HS-5 (cell line): ENCODE measurements at places on chromosomes 4 and X.
A peak's percentile ranks its signal among the peaks of the same experiment; 100 is the strongest.

- DNase-seq: no peak
Measured at GRCh38 chr4:142016031-142016430, 379.6 kb downstream of the IL15 start.

DNA sequence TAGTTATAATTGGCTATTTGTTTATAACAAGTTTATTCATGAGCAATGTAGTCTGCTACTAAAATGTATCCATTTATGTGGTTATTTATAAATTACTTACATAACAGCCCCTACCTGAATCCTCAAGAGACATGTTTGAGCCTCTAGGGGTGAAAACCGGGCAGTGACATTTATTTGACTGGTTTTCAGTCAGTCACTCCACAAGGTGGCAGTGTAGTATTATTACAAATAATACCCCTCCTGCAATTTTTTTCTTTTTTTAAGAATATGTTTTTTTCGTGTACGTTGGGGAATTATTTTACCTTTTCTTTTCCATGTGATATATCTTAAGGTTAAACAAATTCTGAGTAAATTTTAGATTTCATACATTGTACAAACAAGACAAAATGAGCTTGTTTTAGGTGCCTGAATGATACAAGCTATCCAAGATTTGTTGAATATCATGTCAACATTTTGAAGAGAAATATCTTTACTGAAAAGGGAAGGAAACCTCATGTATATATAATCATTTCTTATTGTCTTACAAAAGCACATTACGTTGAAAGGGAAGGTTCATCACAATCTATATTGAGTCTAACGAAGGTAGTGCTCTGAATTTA, 598.7 kb upstream of the TECRL start:
- peak; percentile 19 for DNase-seq

- peak; percentile 71 for DNase-seq
Measured at GRCh38 chr4:141802333-141802732, 165.9 kb downstream of the IL15 start.

DNA sequence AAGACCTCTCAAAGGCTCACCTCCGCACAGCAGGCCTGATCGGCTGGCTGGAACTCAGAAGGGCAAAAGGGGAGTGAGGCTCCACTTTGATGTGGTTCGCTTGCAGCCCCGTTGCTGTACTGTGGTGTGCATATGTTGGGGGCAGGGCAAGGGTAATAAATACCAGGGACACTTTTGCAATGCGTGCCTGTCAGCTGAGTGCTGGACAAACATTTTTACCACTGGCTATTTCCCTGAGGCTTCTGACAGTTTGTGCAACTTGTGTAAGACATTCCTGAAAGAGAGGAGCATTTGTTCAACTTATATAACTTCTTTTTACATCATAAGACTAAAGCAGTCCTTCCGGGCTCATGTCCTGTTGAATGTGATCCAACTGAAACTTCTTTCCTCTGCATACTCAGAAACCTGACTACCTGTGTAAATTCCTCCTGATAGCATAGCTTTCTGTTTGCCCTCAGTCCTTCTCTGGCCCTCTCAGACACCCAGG, 82.3 kb downstream of the SPRY1 start:
- no peak for DNase-seq

DNA sequence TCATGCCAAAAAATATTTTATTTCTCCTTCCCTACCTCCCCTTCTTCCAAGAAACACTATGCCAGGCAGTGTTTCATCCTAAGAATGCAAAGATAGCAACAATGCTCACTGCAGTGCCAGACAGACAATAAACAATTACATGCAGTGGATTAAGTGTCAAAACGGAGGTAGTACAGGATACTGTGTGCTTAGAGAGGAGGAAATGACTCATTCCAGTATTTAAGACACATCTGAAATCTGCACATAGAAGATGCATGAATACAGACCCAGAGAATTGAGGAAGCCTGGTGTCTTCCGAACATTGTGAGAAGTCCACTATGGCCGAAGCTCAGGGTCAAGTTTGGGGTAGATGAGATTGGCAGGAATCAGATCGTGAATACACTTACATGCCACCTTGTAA, 326.4 kb downstream of the PPP3CA start:
- peak; percentile 37 for DNase-seq

DNA sequence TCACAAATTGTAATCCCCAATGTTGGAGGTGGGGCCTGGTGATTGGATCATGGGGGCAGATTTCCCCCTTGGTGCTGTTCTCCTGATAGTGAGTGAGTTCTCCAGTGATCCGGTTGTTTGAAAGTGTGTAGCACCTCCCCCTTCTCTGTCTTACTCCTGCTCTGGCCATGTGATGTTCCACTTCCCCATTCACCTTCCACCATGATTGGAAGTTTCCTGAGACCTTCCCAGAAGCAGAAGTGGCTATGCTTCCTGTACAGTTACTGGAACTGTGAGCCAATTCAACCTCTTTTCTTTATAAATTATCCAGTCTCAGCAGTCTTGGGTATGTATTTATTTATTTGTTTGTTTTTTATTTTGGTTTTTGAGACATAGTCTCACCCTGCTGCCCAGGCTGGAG, 143.2 kb downstream of the CPE start:
- DNase-seq: no peak

GRCh38 chr4:113157086-113157857, 107.8 kb downstream of the ANK2 start:
- no peak for DNase-seq

DNA sequence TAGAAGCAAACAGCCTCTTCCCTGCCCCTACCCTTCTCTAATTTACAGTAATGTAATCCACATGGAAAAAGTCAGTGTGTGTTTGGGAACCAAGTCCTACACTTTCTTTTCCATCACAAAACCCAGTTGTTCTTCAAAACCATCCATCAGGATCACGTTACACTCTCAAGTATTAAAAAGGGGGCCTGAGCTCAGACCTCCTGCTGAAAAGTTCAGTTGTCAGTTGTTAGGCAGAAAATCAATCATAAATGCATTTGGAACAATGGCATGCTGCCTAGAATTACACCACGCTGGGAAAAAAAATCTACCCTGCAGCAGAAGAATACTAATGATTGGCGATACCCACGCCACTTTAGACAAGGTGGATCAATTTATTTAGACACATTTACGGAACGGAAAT, 236.5 kb downstream of the PARM1 start:
- DNase-seq: no peak

DNA sequence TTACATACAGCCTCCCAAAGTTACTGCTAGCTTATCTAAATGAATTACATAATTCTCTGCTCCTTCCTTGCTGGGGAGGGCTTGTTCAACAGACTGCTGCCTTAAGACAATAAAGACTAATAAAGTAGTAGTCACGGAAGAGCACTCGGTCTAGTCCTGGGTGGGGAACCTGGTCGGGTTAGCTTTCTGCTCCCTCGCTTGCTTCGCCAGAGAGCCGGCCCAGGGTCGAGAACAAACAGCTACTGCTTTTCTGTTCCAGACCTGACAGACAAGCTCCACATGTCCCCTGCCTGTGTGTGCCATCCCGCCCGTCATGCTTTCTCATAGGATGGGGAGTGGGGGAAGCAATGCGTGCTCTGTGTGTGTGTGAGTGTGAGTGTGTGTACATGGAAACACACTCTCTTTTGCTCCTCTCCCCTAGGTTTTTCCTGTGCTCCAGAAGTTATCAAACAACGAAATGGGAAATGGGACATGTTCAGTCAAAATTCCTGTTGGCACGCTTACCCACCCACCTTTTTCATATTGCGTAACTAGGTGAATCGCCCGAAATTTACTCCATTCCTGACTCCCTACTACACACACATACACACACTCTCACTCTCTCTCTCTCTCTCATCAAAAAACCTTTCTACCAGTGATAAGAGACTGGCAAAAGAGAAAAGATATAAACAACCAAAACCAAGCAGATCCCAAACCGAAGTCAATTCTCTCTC, 1.3 kb downstream of the NPY1R start:
- DNase-seq: no peak

DNA sequence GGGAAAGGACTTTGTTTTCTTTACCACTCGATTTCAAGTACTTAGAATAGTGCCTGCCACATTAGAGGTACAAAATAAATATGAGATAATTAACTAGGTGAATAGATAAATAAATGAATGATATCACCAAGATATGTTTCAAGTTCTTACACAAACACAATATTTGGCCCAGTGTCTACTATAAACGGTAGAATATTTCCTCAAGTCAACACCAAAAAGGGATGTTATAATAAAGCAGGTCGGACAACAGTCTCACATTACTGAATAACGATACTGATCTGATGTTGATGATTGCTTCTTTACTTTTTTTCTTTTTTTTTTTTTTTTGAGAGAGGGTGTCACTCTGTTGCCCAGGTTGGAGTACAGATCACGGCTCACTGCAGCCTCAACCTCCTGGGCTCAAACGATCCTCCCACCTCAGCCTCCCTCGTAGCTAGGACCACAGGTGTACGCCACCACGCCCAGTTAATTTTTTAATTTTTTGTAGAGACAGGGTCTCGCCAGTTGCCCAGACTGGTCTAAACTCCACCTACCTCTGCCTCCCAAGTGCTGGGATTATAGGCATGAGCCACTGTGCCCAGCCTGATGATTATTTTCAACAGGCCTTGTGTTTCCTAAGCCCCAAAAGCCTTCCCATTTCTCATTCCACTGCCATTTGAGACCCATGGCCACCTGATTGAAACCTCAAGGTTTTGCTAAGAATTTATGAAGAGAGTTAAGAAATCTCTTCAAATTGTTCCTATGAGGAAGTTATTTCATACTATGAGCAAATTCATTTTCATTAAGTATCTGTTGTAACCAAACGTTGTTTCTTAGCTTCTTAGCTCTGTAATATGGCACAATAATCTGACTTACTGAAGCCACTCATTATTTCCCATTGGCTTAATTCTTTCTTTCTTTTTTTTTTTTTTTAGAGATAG, 2.3 kb downstream of the MANBA start:
- no peak for DNase-seq

DNA sequence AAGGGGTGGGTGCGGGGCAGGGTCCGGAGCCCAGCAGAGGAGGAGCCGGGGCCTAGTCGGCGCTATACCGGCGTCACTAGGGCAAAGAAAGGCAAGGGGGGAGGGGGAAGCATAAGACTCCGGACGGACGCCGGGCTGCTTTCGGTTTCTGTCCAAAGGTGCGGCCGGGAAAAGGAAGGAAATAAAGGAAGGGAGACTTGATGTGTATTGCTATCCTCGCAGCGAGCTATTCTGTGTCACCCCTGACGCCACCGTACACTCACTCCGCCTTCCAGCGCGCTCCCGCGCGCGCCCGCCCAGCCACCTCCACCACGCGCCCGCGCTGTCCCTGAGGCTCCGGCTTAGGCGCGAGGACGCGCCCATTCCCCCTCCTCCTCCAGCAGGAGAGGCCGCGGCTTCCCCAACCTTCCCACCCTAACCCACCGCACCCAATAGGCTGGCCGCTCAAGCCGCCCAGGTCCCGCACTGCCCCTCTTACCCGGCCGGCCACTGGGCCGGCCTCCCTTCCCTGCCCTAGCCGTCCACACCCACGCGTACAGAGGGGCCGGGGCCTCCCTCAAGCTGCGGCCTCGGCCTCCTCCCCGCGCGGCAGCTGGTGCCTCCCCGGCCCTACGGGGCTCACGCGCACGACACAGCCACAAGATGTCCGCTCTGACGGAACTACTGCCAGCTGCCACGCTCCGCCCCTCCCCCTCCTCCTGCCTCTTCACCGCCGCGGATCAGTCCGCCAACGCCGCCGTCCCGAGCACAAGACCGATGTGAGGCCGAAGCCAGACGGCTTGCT, at the start of gene UBE2D3:
Gene UBE2D3, minus strand, starts transcription at position 662 of the 784 bp plus-strand sequence. CDS start 1,043 bp downstream, outside the sequence.
- peak; percentile 67 for DNase-seq

DNA sequence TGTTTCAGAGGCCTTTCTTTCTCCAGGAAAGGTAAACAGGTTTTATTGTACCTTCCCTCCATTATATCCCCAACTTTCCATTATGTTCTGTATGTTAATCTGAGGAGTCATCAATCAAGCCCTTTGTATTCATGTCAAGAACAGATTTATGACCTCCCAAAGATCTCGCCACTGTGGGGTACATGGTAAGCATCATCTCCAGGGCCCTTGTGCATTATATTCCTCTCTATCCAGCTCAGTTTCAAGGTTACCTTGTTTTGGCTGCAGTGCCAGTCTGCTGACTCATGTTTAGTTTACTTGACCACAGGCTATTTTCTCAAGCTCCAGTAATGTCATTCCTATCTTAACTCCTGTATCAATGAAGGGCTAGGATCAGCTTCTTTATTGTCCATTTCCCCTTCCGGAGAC, 125.1 kb upstream of the FRMPD4 start:
- no peak for DNase-seq

DNA sequence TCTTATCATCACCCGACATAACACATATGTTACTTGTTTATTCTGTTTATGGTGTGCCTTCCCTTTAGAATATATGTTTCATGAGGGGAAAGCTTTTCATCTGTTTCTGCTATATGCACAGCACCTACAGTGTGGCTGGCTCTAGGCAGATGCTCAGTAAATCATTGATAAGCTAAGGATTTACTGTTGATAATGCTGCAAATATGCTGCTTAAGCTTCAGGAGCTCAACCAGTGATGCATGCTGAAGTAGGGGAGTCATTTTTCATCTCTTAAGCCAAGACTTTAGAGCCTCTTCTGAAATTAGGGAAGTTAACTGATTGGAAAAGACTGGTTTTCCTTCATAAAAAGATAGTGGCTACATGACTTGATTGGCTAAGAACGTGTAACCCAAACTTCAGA, 16.4 kb downstream of the FAT4 start:
- no peak for DNase-seq

DNA sequence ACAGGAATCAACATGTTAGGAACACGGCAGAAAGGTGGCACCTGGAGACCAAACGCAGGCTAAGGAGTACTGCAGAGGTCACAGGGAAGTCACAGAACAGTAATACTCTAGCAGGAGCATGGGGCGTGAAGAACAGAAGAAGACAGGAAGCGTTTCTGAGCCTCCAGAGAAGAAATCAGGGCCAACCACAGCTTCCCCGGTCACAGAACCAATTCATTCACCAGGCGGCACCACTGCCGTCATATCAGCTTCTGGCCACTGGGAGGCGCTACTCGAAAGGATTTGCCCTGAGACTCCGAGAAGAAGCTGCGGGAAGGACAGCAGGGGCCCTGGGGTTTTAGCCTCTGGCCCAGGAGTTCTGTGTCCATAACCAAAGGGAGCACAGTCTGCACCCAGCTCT, 78.0 kb upstream of the DRD5 start:
- no peak for DNase-seq

GRCh38 chr4:3424522-3425095, 17.2 kb upstream of the HGFAC start:
- DNase-seq: no peak

- DNase-seq: no peak
Measured at GRCh38 chrX:115894087-115894486, 276.5 kb upstream of the AGTR2 start.

- DNase-seq: no peak
Measured at GRCh38 chr4:152115794-152116193, 355.0 kb upstream of the GATB start.
